Uterine smooth muscle cell (primary cell): ENCODE measurements at places on chromosomes 13 and 19. TPM values are rescaled to one million over a fixed set of nuclear protein-coding genes. Genes with fewer than 3 reads are reported as not detected.

The ZNF486 gene
- 7.2 and 8.7 TPM in 2 replicates for total RNA-seq

The DLEU7 gene
- total RNA-seq = not detected in 2 replicates

The IL17D gene
- 1.00 and 1.4 TPM in 2 replicates for total RNA-seq

The SH3GL1 gene
- 29.1 and 36.1 TPM in 2 replicates for total RNA-seq

The FGF22 gene
- 0.11 TPM in 1 of 2 replicates, not detected in the other for total RNA-seq

The HPN gene
- not detected in 2 replicates for total RNA-seq

The KLK13 gene
- total RNA-seq = not detected in 2 replicates

The ZNF112 gene
- 7.6 and 7.9 TPM in 2 replicates for total RNA-seq

The MBD3L2 gene
- not detected in 2 replicates for total RNA-seq

The PSG1 gene
- 0.22 and 0.62 TPM in 2 replicates for total RNA-seq

The ELAVL3 gene
- total RNA-seq = 0.12 TPM in 1 of 2 replicates, not detected in the other

The WDR88 gene
- not detected in 2 replicates for total RNA-seq

The CRB3 gene
- total RNA-seq = 0.12 TPM in 1 of 2 replicates, not detected in the other

The IGFL2 gene
- total RNA-seq = not detected in 2 replicates

The SLC25A41 gene
- total RNA-seq = 0.11 TPM in 1 of 2 replicates, not detected in the other

The PRRG2 gene
- 0.33 and 0.75 TPM in 2 replicates for total RNA-seq

The CEACAM8 gene
- not detected in 2 replicates for total RNA-seq

The LYPD4 gene
- total RNA-seq = not detected in 2 replicates

The COMP gene
- 0.11 and 1.1 TPM in 2 replicates for total RNA-seq

The C19orf33 gene
- not detected in 2 replicates for total RNA-seq
